ENCODE measurements at places on chromosomes 3 and 15.

- DNase-seq = no peak
Measured at GRCh38 chr15:63857461-63857856, 23.7 kb upstream of the HERC1 start.

GRCh38 chr3:183980403-183980802 lies 37.3 kb downstream of the ABCC5 start:
- no peak for DNase-seq

GRCh38 chr15:67716171-67716570 lies 109.1 kb upstream of the SKOR1 start:
- no peak for DNase-seq

- DNase-seq = peak; percentile 23
Measured at GRCh38 chr3:118932822-118933558, 101.7 kb downstream of the IGSF11 start.

- DNase-seq = no peak
Measured at GRCh38 chr3:71360764-71361163, 222.8 kb downstream of the FOXP1 start.

DNA sequence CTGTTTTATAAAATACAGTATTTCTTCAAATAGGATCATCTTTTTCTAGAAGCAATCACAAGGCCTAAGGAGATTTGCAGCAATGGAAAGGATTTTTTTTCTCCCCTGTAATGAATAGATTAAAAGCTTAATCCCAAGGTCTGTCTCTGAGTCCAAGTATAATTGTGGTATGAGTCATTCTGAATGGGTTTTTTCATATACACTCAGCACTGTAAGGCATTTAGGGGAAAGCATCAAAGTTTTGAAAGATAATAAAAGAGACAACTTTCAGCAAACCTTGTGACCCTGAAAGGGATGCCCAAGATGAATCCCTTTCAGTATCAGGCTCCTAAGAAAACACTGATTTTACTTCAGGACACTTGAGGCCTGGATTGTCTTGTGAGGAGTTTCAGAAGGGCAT lies 23.3 kb upstream of the LARS2 start:
- DNase-seq = peak; percentile 21

DNA sequence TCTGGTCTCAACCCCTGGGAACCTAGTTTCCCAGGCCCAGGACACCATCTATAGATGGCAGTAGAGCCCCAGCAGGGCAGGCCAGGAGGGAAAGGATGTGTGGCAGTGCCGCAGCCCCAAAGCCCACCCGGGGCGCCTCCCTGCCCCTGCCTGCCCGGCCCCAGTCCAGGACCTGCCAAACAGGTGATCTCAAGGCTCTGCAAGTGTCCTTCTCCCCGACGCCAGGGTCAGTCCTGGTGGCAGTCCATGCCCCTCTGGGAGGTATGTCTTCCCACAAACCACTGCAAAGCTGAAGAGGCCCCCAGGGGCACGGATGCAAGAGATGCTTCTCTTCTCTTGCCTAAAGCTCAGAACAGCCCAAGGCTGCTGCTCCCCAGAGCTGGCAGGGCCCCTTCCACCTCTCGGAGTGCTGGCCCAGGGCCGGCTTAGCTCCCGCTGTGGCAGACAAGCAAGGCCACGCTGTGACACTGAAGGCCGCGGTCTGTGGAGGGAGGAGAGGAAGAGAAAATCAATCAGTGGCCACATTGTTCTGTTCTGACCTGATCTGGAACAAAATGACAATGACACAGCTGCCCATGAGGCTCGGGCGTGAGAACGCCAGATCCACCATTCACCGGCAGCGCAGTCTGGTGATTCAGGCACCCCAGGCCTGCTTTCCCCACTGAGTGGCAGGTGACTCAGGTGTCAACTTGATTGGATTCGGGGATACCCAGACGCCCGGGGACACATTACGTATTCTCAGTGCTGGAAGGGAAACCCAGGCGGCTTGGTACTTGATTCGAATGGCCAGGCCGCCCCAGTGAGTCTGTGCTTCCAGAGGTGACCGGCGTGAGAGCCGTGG lies 34.0 kb downstream of the KLHL25 start:
- no peak for DNase-seq

- no peak for DNase-seq
Measured at GRCh38 chr3:165549037-165549436, 288.2 kb downstream of the BCHE start.

Measured in small intestine (tissue), 16 donors.